ENCODE measurements at places on chromosomes 1 and 21. TPM values are rescaled to one million over a fixed set of nuclear protein-coding genes. Genes with fewer than 3 reads are reported as not detected.

Gene INSRR
- total RNA-seq, result 0.21 TPM

GRCh38 chr1:239603530-239603929 is 217.2 kb downstream of the CHRM3 start:
- DNase-seq, result no peak
- no peaks in the 10 kb centered on the region for H3K27me3 ChIP-seq
- no peak overlapping the region for H3K4me3 ChIP-seq
- H3K36me3 ChIP-seq, result no peaks in the 10 kb centered on the region
- H3K4me1 ChIP-seq, result no peaks in the 10 kb centered on the region
- H3K27ac ChIP-seq, result no peak overlapping the region

DNA sequence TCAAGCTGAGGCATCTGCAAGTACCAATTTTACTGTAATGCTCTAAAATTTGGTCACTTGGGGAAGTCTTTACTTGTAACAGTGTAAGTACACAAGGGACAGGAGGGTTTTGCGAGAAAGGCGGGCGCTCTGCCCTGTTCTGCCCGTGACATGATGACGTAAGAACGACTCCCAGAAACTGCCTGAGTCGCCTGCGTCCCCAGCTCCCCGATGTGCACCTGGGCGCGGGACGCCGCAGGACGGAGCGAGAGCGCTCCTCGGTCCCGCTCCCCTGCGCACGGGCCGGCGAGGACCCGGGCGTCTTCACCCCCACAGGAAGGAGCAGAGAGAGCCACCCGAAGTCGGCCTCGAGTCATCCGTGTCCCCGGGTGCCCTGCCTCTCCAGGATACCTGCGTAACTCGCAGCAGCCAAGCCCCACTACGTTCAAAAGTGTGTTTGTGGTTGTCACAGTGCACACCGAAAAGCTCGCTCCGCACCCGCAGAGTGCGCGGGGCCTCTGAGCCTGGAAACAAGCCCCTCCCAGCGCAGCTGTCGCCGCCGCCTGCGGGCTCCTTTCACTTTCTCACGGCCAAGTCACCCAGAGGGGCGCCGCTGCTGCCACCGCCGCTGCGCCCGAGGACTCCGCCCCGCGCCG is 3.3 kb upstream of the ZBTB18 start:
- H3K4me3 ChIP-seq, result peak overlapping the region; percentile 97
- no peaks in the 10 kb centered on the region for H3K36me3 ChIP-seq
- peak; percentile 42 for DNase-seq
- no peaks in the 10 kb centered on the region for H3K27me3 ChIP-seq
- no peaks in the 10 kb centered on the region for H3K4me1 ChIP-seq

GRCh38 chr1:156106624-156107488 is 7.7 kb upstream of the LMNA start:
- H3K27me3 ChIP-seq, result no peaks in the 10 kb centered on the region
- peaks cover 8% of the 10 kb centered on the region for H3K4me1 ChIP-seq
- peak overlapping the region; percentile 96 for H3K27ac ChIP-seq
- no peaks in the 10 kb centered on the region for H3K36me3 ChIP-seq
- DNase-seq, result peak; percentile 50
- H3K4me3 ChIP-seq, result peak overlapping the region; percentile 21

Gene WNT3A
- total RNA-seq, result not detected

GRCh38 chr1:185239861-185240260 is 77.2 kb downstream of the IVNS1ABP start:
- DNase-seq, result no peak
- no peaks in the 10 kb centered on the region for H3K27me3 ChIP-seq
- H3K36me3 ChIP-seq, result no peaks in the 10 kb centered on the region
- no peak overlapping the region for H3K27ac ChIP-seq
- no peak overlapping the region for H3K4me3 ChIP-seq

Gene CFHR2
- total RNA-seq, result not detected

DNA sequence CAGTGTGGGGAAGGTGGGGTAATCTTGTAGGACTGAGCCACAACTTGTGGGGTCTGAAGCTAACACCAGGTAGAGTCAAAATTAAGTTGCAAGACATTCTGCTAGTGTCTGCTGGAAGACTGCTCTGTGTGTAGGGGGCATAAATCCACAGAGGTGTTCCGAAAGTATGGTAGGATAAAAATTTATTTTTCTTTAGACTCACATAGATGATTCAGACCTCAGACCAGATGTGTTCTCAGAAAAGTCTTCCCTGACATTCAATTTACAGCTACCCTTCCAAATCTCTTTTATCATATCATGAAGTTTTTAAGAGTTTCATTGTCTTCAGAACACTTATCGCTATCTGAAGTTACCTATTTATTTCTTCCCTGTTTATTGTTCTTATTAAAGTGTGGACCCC is 21.3 kb downstream of the DUSP10 start:
- H3K4me1 ChIP-seq, result peaks cover 37% of the 10 kb centered on the region
- DNase-seq, result no peak
- no peaks in the 10 kb centered on the region for H3K36me3 ChIP-seq
- no peak overlapping the region for H3K27ac ChIP-seq
- no peak overlapping the region for H3K4me3 ChIP-seq

DNA sequence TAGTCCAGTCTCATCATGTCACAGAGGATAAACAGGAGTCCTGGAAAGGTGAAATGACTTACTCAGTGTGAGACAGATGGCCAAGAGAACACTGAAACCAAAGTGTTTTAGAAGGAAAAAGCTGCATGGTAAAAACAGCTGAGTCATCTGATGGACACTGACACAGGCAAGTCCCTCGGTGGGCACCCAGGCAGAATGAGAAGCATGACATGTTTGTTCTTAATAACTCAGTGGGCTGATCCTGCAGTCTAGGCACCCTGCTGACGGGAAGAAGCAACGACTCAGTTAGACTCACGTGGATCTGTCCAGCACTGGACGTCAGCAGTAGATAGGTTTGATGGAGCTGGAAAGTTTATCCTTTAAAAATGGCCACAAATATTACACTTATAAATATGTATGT is 116.9 kb downstream of the RGS7 start:
- H3K27me3 ChIP-seq, result no peaks in the 10 kb centered on the region
- no peaks in the 10 kb centered on the region for H3K4me1 ChIP-seq
- no peak overlapping the region for H3K4me3 ChIP-seq
- DNase-seq, result no peak
- no peak overlapping the region for H3K27ac ChIP-seq
- H3K36me3 ChIP-seq, result no peaks in the 10 kb centered on the region

Gene MATN1
- not detected for total RNA-seq

GRCh38 chr1:147053269-147053668 is 115.1 kb downstream of the NBPF12 start:
- H3K4me1 ChIP-seq, result no peaks in the 10 kb centered on the region
- no peaks in the 10 kb centered on the region for H3K36me3 ChIP-seq
- H3K4me3 ChIP-seq, result no peak overlapping the region
- H3K27me3 ChIP-seq, result no peaks in the 10 kb centered on the region
- no peak overlapping the region for H3K27ac ChIP-seq
- no peak for DNase-seq

Gene IGSF3
- total RNA-seq, result 1.2 TPM
